ENCODE measurements at places on chromosomes 3 and 15. TPM values are rescaled to one million over a fixed set of nuclear protein-coding genes. Genes with fewer than 3 reads are reported as not detected.

TMEM87A gene
- total RNA-seq, result 25.8 TPM

KNG1 gene
- not detected for total RNA-seq

CMTM6 gene
- 108 TPM for total RNA-seq

GOLGA6D gene
- total RNA-seq, result not detected

SLC15A2 gene
- 0.29 TPM for total RNA-seq

SLC24A5 gene
- total RNA-seq, result not detected

ST3GAL6 gene
- 13.2 TPM for total RNA-seq

SLC22A14 gene
- total RNA-seq, result 0.18 TPM

LRTM1 gene
- total RNA-seq, result not detected

RASGRP1 gene
- total RNA-seq, result 0.10 TPM

NTRK3 gene
- total RNA-seq, result 0.41 TPM

SERINC4 gene
- total RNA-seq, result not detected

SLC28A2 gene
- not detected for total RNA-seq

CCDC54 gene
- total RNA-seq, result not detected

PRSS50 gene
- total RNA-seq, result not detected

MESP2 gene
- total RNA-seq, result 0.15 TPM

SEC22A gene
- total RNA-seq, result 57.2 TPM

COL7A1 gene
- 25.0 TPM for total RNA-seq

TRPM1 gene
- total RNA-seq, result not detected

GUCA1C gene
- not detected for total RNA-seq
